ENCODE measurements at places on chromosomes 4 and X. TPM values are rescaled to one million over a fixed set of nuclear protein-coding genes. Genes with fewer than 3 reads are reported as not detected.

YIPF7 gene
- total RNA-seq, result not detected

DNA sequence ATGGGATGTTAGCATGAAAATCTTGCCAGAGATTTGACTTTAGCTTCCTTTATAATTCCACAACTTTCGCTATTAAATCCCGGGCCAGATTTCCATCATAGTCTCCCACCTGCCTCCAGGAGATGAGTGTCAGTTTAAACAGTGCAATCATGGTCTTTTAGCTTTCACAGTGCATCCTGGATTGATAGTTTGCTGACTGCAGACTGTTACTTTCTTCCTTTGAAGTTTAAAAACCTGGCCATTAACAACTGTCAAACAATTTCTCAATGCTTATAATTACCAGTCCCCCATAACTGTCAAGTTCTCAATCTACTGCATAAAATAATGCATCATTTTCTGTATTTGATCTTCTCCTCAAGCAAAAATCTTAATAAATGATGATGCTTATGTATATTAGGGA lies 108.4 kb upstream of the FSTL5 start:
- DNase-seq, result no peak

GRCh38 chrX:148672517-148672916 lies 172.1 kb downstream of the AFF2 start:
- no peak for DNase-seq

DNA sequence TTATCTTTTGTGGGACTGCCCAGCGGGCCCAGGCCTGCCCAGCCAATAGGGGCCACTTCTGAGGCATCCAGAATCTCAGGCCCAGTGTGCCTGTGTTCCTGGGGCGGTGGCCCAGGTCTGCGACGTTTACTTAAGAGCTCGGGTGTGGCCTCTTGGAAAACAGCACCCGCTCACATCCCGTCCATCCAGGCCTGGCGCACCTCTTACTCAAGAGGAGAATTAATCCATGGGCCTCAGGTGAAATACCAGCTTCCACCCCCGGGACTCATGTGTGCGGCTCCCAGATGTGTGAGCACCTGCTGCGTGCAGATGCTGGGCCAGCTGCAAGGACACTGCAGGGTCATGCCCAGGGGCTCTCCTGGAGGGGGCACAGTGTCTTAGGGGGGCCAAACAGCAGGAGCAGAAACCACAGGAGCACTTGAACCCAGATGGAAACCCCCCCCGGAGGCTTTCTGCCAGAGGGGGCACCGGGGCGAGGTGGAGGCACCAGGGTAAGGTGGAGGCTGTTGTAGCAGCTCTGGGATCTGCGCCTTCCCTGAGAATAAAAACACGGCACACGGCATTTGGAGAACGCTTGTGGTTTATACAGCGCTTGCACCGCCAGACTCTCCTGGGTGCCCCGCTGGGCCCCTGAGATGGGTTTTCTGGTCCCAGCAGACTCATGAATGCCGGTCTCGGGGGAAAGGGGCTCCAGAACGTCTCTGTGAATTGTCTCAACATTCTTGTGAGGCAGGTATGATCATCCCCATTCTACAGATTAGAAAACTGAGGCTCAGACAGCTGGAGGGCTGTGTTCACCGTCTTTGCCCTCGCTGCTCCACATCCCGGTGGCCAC lies 2.8 kb downstream of the PSAPL1 start:
- DNase-seq, result no peak

TAF7L gene
- total RNA-seq, result not detected

GRCh38 chr4:24102621-24103020 lies 212.8 kb upstream of the PPARGC1A start:
- no peak for DNase-seq

DNA sequence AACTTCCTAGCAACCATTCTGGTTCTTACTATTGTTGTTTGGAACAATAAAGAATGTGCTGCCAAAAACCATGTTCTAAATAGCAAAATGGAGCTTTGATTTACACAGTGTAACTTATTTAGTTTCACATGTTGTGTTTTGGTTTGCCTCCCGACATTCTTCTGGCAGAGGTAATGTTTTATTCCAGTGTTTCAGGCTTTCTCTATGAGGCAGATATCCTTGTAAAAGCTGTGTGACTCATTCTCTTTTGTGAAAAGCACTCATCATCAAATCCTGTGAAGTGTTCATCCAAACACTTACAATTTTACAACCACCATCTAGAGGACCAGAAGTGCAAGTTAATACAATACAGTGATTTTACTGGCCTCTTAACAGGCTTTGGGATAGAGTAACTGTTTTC lies 219.0 kb upstream of the GIMD1 start:
- DNase-seq, result no peak

DNA sequence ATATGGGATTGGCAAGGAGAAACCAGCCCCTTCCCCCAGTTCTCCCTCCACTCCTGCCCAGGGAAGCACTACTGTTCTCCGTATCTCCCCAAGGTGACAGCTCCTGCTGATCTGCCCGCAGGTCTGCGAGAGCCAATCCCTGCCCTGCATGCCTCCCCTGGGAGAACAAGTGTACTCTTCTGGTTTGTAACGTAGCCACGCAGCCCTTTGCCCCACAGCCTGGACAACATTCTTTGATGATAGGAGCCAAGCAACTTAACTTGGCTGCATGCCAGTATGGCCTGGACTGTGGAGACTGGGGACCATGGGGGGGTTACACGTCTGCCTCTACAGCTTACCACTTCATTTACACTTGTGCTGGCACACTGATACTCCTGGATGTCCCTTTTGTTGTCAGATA lies 2.0 kb downstream of the STBD1 start:
- DNase-seq, result no peak

DNA sequence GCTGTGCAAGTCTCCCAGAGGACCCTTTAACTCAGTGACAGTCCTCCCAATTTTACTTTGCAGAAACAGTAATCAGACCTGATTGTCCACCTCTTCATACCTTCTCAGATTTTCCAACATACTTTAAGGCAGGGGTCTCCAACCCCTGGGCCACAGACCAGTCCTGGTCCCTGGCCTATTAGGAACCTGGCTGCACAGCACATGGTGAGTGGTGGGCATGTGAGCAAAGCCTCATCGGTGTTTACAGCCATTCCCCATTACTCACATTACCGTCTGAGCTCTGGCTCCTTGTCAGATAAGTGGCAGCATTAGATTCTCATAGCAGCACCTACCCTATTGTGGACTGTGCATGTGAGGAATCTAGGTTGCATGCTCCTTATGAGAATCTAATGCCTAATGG lies 74.3 kb downstream of the TECRL start:
- no peak for DNase-seq

Measured in uterus (tissue), 4 donors.